Stimulated activated CD4-positive, alpha-beta T cell treated with anti-CD3 and anti-CD28 coated beads, Interleukin-15, amount 100 ng/mL, for 48 hours (primary cell): ENCODE measurements at places on chromosomes 4 and X.

DNA sequence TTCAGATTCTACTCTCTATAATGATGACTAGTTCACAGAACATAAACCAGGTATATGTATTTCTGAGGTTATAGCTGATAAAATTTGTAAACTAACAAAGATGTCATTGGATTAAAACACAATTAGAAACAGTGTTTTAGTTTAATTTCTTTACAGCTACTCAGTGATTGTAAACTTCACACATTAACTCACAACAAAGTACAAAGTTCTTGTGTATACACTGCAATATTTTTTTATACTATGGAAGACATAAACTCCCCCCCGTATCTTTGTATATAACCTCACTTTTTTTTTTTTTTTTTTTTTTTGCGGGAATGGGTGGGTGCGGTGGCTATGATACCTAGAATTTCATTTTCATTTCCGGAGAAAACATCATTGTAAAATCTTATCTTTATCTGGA is 1043.2 kb downstream of the PCDH18 start:
- no peak for DNase-seq

DNA sequence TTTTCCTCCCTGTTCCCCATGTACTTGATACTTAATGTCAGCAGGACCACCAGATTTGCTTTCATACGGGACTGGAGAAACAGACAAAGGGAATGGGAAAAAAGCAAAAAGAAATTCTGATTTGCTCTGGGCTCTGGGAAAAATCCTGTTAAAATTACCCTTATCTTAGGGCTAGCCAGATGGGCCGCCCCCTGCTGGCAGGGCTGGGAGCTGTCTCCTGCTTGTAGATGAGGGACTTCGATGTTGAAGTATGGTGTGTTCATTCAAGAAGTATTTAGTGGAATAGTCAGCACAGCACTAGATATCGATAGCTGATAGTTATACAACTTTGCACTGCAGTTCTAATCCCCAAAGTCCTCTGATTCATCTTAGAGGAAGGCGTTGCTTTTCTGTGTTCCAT is 45.8 kb downstream of the BCORL1 start:
- DNase-seq, result peak; percentile 36

DNA sequence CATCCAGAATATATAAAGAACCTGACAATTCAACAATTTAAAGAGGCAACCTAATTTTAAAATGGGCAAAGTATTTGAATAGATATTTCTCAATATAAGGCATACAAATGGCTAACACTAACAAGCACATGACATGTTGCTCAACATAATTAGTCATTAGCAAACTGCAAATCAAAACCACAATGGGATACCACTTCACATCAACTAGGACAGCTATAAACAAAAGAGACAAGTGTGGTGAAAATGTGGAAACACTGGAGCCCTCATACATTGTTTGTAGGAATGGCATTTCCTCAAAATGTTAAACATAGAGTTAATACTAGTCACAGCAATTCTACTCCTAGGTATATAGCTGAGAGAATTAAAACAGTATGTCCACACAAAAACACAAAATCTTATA is 96.7 kb downstream of the CORIN start:
- DNase-seq, result no peak

GRCh38 chr4:169221662-169222061 is 49.1 kb downstream of the SH3RF1 start:
- DNase-seq, result no peak

DNA sequence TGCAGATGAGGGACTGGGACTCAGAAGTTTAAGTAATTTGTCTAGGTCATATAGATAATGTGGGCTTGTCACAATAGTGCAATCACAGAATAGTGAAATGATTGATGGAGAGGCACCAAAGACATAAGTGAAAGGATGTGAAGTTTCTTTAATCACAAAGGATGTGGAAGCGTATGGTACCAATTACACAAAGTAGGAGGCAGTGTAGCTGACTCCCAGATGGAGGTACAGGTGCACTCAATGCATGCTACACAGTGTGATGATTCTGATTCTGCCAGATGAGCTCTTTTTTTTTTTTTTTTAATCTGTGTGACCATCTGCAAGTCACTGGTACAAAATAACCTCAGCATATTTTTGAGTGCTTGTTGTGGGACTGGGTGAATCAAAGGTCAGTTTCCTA is 411.3 kb downstream of the SPRY1 start:
- no peak for DNase-seq

GRCh38 chr4:86791126-86791525 is 58.1 kb downstream of the SLC10A6 start:
- no peak for DNase-seq

GRCh38 chrX:21905313-21905712 is 35.2 kb upstream of the SMS start:
- no peak for DNase-seq

DNA sequence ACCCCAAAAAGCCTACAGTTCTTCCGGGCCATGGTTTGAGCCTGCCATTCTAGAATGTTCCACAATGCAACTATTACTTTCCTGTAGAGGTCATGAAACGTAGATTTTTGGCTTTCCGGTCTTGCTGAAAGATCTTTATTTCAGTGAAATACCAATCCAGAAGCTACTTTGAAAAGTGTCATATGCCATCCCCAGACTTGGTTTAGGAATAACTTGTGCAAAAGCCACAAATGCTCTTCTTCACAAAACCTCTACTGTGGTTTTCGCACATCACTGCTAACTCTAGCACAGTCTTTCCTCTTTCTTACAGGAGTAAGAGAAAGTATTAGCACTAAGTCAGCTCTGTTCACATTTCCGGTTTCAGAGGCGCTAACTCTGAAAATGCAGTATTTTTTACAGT is 12.7 kb upstream of the CD40LG start:
- DNase-seq, result no peak

DNA sequence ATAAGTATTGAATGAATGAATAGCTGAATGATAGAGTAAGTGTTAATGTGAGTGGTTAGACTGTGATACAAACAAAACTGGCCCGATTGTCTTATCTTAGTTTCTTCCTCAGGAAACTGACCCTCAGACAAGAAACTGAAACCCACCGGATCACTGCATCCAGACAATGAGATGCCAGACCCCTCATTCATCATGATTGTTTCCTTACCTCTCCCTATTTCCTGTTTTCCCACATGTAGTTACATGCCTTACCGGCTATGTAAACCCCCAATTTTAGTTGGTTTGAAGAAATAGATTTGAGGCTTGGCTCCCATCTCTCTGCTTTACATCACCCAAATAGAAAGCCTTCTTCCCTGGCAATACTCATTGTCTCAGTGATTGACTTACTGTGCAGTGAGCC is 218.9 kb upstream of the PPP1R2C start:
- DNase-seq, result no peak

DNA sequence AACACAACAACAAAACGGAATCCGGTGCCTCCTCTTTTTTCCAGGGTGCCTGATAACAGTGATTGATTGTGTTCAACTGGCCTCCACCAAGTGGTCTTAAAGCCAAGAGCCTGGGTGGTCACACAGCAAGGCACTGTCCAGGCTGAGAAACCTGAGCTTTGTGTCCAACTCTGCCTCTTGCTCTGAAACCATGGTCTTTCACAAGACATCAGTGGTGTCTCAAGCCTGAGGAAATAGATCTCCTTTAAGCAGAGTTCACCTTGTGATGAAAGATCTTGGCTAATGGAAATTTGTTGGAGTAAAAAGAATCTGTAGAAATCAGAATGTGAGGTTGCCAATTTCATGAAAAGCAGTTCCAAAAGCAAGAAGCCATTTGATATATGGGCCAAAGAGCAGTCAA is 47.3 kb upstream of the ACSL1 start:
- DNase-seq, result no peak

- no peak for DNase-seq
These were observed 84.3 kb downstream of the NBDY start for GRCh38 chrX:56813318-56813837.

DNA sequence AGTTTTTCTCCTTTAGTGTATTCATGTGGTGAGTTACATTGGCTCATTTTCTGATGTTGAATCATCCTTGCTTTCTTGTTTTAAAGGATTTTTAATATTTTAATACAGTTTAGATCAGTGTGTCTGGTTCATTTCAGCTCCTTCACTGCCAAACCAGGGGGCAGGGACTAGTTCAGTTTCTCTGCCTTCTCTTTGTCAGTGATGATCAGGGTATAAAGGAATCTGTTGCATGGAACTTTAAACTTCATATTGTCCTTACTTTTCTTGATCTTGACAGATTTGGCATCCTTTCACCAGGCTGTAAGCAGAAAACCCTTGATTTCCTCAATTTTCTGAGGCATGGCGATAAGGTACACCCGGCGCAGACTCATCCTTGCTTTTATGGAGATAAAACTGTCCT is 149.4 kb downstream of the KDR start:
- no peak for DNase-seq

GRCh38 chr4:152556283-152556682 is 20.4 kb upstream of the FBXW7 start:
- DNase-seq, result no peak

DNA sequence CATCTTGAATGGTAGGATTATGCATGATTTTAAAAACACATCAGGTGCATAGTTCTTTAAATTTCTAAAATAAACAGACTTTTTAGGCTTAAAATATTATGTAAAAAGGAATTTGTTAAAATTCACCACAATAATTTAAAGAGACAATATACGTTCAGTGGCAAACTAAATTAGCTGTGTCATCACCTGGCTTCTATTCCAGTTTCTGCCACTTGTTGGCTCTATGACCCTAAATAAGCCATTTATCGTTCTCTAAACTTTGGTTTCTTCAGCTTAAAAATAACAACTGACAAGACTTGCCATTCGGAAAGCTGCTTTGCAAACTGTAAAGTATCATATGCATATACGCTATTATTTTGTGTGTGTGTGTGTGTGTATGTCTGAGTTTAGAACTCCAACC is 141.3 kb downstream of the MGST2 start:
- DNase-seq, result no peak

- DNase-seq, result no peak
These were observed 121.6 kb downstream of the SLC4A4 start for GRCh38 chr4:71460371-71460770.

DNA sequence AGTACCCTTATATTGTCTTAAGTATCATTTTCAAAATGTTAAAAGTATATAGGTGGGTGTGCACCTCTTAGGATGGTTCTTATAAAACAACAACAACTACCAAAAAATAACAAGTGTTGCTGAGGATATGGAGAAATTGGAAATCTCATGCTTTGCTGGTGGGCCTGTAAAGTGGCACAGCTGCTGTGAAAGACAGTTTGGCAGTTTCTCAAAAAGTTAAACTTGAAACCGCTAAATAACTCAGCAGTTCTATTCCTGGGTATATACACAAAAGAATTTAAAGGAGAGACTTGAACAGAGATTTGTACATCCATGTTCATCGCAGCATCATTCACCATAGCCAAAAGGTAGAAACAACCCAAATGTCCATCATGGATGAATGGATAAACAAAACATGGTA is 65.5 kb downstream of the HAND2 start:
- no peak for DNase-seq

GRCh38 chr4:2301806-2302205 is 39.9 kb upstream of the MXD4 start:
- DNase-seq, result no peak

- DNase-seq, result no peak
These were observed 49.3 kb upstream of the CD40LG start for GRCh38 chrX:136598631-136599030.
